ENCODE measurements at places on chromosomes 4 and X.

- DNase-seq: no peak
Measured at GRCh38 chr4:106691749-106692148, 323.2 kb upstream of the GIMD1 start.

GRCh38 chr4:42579903-42580302 lies 77.0 kb downstream of the ATP8A1 start:
- no peak for DNase-seq

GRCh38 chr4:88865466-88865865 lies 167.8 kb upstream of the NAP1L5 start:
- DNase-seq: no peak

GRCh38 chrX:146208821-146209220 lies 391.2 kb downstream of the SLITRK2 start:
- no peak for DNase-seq

- no peak for DNase-seq
Measured at GRCh38 chr4:7526491-7526890, 91.8 kb upstream of the PSAPL1 start.

DNA sequence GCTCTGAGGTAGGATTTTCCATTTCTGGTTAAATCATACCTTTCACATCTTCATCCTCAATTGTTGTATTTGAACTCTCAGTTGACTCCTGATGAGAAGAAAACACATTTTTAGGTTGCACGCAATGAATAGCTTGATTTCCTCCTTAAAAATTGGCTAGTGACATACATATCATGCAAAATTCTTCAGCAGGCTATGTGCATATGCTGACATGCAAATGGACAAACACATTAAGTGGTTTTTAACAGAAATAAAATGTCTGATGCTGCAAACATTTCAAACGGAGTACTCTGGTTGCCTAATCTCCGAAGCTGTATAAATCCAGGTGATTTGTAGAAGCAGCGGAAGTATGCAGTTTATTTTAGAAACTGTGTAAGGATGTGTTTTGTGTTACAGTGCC lies 261.1 kb downstream of the CAMK2D start:
- no peak for DNase-seq

GRCh38 chr4:186633844-186634243 lies 78.5 kb upstream of the MTNR1A start:
- DNase-seq: no peak

GRCh38 chrX:97763981-97764380 lies 880.3 kb downstream of the RPA4 start:
- no peak for DNase-seq

DNA sequence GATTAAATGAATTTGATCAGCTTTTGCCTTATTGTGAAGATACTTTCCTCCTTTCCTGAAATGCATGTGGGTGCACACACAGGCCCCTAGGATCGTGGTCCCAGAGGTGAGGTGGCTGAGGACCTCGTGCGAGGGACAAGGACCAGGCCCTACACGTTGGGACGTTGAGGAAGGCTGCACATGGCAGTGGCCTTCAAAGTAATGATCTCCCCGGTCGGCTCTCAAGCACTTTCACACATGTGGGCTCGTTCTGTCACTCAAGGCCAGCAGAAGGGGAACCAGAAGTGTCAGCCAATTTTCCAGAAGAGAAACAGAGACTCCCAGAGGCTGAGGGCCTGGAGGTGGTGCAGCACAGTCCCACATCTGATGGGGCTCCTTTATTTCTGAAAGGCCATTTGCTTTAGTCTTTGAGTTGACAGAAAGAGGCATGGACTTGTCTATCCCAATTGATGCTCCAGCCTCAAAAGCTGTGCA lies 196.8 kb downstream of the AFAP1 start:
- DNase-seq: no peak

- no peak for DNase-seq
Measured at GRCh38 chr4:99102634-99103033, 14.0 kb upstream of the ADH5 start.

GRCh38 chrX:9902656-9903055 lies 64.5 kb upstream of the CLDN34 start:
- DNase-seq: no peak

DNA sequence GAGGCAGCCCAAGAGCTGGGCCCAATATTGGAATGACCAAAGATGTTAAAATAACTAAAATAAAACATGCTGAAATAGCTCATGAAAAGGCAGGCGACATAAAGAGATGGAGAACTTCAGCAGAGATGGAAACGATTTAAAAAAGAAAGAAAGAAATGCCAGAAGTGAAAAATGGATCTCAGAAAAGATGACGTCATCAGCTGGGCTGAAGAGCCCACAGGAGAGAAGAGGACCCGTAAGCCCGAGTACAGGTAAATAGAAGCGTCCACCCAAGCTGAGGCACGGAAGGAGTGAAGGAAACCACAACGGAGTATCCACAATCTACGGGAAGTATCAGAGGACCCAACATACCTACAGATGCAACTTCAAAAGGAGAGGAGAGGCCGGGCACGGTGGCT lies 112.8 kb downstream of the AFAP1 start:
- DNase-seq: no peak

DNA sequence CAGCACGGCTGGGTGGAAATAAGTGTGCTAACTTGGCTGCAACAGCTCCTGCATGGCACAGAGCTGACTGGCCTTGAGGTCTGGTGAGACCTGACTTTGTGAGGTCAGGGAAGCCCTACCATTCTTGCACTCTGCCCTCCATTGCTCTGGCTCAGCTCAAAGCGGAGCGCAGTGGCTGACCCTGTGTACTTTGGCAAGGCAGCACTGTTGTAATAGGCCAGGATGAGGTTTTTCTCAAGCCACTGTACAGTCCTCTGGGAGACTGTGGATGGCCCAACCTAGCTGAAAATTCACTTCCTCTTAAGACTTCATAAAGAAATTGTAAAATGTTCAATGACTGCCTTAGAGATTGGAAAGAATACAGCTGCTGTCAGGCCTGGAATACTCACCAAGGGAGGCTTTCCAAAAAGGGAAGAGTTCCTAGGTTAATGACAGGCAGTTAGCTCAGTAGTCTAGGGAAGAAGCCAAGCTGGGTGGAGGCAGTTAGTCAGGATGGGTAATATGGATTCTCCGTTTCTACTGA lies 129.8 kb downstream of the GUCY2F start:
- no peak for DNase-seq

- DNase-seq: no peak
Measured at GRCh38 chr4:4512282-4512681, 29.6 kb downstream of the STX18 start.

GRCh38 chr4:183289688-183290087 lies 30.4 kb downstream of the CLDN22 start:
- no peak for DNase-seq

GRCh38 chrX:3393178-3393577 lies 46.7 kb upstream of the MXRA5 start:
- no peak for DNase-seq

GRCh38 chr4:18033111-18034085 lies 11.8 kb upstream of the LCORL start:
- no peak for DNase-seq

DNA sequence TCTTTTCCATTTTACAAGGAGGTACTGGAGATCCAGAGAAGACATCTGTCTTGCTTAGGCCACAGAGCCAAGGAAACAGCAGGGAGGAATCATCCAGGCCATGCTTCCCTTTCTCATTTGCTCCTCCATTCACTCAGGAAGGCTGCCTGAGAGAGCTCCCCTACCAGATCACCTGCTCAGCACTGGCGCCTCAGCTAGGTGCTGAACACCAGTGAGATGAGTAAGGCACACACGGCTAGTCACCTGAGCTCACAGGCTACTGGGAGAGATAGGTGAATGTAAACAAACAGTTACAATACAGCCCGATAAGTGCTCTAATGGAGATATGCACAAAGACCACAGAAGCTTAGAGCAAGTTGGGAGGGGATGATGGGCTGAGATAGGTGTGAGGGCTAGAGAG lies 149.8 kb upstream of the ARHGEF9 start:
- DNase-seq: no peak

DNA sequence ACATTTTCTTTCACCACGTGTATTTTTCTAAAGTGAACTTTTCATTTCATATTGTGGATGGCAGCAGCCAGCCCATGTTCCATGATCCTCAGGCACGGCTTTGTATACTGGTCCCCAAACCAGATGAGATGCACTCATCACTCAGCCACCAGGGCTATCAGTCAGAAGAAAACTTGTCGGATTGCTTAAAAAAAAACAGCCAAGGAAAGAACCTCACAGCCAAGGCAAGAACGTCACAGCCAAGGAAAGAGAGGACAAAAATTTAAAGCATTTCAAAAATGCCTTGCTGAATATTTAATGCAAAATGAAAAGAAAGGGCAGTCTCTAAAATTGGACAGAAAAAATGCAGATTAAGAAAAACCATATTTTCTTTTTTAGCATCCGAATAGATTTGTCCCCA lies 333.3 kb downstream of the PDGFC start:
- DNase-seq: no peak

DNA sequence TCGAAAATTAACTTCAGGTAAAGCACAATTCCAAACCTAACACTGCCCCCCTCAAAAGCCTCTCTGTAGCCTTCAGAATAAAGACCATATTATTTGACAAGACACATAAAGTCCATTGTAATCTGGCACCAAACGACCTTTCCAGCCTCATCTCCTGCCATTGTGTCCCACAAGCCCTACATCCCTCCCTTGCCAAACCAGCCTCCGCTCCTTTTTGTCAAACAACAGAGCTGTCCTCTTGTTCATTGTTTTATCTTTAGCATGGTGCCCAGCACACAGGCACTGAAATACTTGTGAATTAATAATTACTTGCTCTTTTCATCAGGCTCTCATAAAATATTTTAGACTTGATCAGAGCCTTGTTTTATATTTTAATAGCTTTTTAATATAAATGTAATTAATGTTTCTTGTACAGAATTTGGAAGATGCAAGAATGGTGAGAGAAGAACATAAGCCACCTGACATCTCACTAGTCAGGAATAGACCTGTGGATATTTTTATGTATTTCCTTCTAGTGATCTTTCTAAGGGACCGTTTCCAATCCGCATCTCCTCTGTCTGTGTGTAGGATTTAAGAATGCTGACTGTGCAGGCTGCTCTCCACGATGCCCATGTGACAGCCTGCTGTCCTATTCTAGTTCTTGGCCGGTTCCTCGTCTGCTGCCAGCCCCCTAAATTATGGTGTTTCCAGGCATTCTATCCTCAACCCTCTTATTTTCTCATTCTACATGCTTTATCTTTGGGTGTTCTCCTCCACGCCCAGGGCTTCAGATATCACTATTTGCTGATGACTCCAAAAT lies 3.0 kb upstream of the IRF2 start:
- no peak for DNase-seq

DNA sequence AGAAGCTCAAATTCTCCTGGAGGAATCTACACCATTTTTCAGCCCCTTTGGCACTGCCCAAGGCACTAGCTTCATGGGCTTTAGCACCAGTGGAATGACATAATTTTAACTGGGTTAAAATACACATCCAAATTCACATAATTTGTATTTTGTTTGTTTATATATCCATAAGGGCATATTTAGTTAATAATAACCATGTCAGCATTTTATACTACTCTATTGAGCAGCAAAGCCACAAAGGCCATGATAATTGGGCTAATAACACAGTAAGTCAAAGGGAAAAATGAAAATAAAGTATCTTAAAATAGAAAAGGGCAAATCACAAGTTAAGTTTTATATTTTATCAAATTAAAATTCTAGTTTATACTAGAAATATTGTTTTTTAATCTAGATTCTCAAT lies 262.7 kb upstream of the TACR3 start:
- no peak for DNase-seq

- no peak for DNase-seq
Measured at GRCh38 chr4:152926959-152927358, 9.2 kb upstream of the FHDC1 start.

DNA sequence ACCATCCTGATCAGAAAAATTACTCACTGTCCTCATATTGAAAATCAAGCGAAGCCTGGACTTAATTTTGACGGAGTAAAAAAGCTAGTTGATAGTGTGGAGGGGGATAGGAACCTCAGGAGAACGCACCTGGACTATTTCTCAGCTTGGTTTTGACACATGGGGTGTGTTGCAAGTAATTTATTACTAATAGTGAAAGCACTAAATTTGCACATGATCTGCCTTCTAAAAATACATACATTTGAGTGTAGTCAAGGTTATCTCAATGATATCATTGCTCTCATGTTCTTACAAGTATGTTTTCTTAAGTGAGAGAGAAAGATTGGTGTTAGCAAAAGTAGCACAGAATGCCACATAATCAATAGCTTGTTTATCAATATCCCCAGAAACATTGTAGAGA lies 29.5 kb downstream of the LRIT3 start:
- no peak for DNase-seq

DNA sequence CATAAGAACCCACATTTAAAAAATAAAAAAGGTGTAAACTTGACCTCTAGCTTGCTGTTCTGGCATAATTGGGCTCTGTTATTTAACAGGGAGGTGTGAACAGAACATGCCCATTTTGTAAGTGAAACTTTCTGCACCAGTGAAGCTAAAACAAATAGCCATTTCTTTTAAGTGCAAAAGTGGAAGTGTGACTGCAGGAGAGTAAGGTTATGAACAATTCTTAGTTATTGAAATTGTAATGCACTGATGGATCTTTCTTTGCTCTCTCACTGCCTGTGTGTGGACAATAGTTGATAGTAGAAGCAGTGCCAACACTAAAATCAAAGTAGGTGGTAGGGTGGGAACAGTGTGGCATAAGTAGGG lies 12.6 kb downstream of the P2RY10 start:
- no peak for DNase-seq

- DNase-seq: no peak
Measured at GRCh38 chrX:110321670-110322069, 3.8 kb upstream of the AMMECR1 start.
